SJCRH30 (cell line): ENCODE measurements at places on chromosomes 7 and 10. TPM values are rescaled to one million over a fixed set of nuclear protein-coding genes. Genes with fewer than 3 reads are reported as not detected.

DNA sequence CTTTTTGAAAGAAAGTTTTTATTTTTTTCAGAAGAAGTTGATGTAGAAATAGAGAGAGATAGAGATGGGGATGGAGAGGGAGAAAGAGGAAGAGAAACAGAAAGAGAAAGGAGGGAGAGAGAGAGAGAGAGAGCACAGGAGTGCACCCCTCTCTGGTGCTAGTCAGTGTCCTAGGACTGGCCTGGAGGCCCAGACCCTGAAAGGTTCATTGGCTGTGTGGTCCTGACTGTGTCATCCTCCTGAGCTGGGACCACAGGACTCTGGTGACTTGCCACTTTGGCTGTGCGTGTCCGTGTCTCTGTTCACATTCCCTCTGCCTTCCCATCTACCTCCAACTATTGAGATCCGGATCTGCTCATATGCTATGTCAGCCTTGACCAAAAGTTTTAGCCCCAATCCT, 62.1 kb upstream of the SHH start:
- DNase-seq = no peak

DNA sequence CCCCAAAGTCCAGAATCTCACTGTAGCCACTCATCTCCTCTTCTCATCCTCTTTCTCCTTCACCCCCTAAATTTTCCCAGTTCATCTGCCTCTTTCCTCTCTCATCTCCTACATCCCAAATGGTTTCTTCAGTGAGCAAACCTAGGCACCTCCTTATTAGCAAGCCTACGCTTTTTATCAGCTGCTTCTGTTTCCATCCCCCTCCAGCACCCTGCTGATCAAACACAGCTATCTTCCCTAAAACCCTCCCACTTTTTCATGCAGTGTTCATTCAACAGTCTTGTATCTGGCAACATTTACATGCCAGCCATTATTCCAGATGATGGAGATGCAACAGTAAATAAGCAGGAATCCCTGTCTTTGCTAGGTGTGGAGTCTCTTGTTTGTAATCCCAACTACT, 3.3 kb upstream of the ABRAXAS2 start:
- DNase-seq = no peak

DNA sequence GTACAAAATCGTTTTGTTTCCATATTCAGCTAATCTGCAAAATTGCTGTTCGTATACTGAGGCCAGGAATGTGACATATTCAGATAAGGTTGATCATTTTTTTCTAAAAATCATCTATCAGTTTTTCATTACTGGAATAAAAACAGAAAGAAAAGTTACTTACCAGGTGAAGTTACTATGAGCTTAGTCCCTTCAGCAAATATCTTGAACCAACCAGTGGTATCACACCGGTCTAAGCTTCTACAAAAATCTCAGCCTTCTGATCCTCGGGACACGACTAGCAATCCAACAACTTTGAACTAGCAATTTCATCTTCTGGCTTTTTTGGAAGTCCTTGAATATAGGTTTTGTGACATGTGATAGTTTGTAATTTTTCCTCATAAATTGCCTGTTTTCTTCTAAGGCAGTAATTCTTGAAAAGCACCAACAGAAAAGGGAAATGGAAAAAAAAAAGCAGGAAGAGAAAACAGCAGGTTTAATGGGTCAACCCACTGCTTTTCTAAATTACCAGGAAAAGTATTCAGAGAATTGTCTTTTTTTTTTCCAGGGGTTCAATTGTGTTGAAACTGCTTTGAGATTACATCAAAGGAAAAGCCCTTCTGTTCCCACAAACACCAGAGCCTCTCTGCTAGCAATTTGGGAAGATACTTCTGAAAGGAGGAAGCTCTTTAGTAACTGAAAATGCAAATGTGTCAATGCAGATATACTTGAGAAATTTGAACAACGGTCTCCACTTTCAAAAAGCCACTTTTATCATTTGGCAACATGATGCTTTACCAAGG, 2.9 kb upstream of the TARP start:
- DNase-seq = no peak

- DNase-seq = no peak
These were observed 224.1 kb downstream of the DOCK4 start for GRCh38 chr7:111982133-111982532.

DNA sequence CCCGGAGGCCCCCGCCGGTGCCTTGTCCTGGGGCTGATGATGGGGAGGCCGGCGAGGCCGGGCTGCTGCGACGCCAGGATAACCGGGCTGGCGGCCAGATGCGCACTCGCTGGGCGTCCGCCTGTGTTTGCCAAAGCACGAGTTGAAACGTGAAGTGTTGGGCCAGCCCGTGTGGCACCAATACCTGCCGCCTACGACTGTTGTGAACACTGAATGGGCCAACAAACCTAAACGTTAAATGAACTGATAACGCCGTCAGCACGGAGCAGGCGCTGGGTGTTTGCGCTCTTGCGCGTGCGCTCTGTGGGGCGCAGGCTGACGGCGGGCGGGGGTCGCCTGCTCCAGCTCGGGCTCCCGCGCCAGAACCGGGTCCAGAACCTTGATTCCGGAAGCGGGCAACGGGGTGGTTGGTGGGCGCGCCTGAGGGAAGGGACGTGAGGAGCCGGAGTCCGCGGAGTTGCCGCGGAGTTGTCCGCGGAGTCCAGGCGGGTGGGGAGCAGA, 658 bp downstream of the CYP2E1 start:
- no peak for DNase-seq

- no peak for DNase-seq
These were observed 151.8 kb downstream of the CHN2 start for GRCh38 chr7:29346231-29346978.

DNA sequence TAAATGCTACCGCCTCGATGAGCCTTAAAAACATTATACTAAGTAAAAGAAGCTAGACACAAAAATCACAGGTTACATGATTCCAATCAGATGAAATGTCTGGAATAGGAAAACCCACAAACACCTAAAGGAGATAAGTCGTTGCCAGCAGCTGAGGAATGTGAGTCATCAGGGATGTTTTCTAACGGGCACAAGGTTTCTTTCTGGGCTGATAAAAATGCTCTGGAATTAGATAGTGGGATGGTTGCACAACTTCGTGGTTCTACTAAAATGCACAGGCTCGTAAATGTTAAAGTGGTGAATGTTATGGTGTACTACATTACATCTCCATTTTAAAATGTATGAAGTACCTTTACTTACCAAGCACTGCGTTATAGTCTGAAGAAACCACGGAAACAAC, 9.7 kb downstream of the ABLIM1 start:
- DNase-seq = peak; percentile 45

- no peak for DNase-seq
These were observed 11.9 kb downstream of the ANKRD26 start for GRCh38 chr10:27088119-27089044.

GRCh38 chr10:59985639-59986038, 79.3 kb upstream of the CCDC6 start:
- DNase-seq = no peak

- DNase-seq = no peak
These were observed 5.9 kb upstream of the LRRC18 start for GRCh38 chr10:48945441-48946130.

GRCh38 chr10:5614155-5614721, 52.2 kb downstream of the ASB13 start:
- peak; percentile 77 for DNase-seq

GRCh38 chr10:82817676-82818422, 942.9 kb downstream of the NRG3 start:
- no peak for DNase-seq

DNA sequence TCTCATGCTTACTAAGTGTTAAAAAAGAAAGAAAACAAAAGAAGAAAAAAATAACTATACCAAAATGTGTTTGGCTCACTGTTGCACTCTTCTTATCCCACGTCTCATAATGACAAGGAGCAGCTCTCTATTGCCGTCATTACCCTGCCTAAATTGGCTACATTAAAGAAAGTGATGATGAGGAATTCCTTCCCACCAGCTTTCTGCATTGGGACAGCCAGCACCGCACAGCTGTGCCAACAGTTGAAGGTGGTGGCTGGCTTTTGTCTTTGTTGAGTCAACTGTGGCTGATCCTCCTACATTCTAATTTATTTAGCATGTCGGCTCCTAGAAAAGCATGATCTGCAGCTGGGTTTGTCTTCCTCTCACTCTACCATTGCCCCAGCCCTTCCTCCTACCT, 751.8 kb downstream of the KCNMA1 start:
- DNase-seq = no peak

- no peak for DNase-seq
These were observed 16.3 kb upstream of the THSD7A start for GRCh38 chr7:11848251-11848650.

GRCh38 chr7:107236862-107237261, 68.1 kb downstream of the HBP1 start:
- DNase-seq = no peak

- DNase-seq = no peak
These were observed 88.6 kb downstream of the VWDE start for GRCh38 chr7:12315049-12315448.

DNA sequence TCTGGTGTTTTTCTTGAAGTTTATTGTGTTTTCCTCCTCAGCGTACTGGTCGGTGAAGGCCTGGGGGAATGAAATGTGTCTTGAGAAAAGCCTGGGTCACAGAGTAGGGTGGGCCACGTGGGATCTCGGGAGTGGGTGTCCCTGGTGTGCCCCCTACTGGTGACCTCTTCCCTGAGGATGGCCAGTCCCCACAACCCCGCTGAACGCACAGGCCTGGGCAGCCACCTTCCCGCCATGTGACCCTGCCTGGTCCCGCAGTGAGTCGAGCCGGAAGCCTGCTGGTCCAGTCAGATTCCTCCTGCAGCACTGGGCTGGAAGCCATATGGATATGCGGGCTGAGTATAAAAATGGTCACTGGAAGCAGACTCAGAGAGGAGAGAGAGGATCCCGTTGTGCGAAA, 52.9 kb upstream of the GNA12 start:
- no peak for DNase-seq

DNA sequence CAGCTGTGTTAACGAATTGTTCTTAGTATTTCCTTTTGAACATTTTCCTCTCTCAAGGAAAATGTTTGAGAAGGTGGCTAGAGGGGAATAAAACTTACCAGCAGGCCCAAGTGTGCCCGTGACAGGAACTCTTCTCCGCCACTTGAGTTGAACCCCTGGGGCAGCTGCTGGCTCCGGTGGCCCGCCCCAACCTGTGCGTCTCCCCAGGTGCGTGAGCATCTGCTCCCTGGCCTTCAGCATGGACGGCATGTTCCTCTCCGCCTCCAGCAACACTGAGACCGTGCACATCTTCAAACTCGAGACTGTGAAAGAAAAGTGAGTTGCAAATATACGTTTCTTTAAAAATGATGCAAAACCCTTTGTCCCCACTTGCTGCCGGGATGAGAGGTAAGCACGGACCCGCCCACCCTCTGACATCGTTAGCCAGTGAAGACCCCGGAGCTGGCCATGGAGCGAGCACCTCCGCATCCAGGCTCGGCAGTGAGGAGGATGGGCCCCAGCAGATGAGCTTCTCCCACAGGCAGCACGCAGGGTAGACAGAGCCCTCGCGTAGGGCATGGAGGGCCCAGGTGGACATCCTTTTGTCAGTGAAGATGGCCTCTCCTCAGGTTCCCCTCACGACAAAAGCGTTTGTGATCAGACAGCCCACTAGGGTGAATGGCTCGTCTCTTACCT, 35.7 kb downstream of the WIPI2 start:
- no peak for DNase-seq

DNA sequence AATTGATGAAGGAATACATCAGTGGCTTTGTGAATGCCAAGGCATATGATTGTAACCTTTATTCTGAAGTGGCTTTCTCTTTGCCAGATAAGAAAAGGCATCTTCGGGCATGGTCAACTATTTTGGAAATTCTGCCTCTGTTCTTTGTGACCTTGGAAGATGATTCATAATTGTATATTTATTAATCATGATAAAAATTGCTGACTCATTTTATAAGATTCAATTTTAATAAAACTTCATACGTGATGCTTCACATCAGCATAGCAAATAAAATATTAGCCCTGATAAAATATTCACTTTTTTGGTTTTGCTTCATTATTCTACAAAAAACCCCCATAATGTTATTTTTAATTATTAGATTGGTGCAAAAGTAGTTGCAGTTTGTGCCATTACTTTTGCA, 200.5 kb downstream of the MACC1 start:
- no peak for DNase-seq

DNA sequence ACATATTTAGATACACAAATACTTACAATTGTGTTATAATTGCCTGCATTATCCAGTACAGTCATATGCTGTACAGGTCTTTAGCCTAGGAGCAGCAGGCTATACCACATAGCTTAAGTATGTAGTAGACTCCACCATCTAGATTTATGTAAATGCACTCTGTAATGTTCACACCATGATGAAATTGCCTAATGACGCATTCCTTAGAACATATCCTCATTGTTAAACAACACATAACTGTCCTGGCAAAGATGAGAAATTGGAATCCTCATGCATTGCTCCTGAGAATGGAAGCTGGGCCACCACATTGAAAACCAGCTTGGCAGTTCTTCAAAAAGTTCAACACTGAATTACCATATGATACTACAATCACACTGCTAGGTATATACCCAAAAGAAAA, 1002.8 kb upstream of the CELF2 start:
- no peak for DNase-seq

The NXPH1 gene
- not detected in 2 replicates for total RNA-seq

The KIFBP gene
- 18.0 and 21.9 TPM in 2 replicates for total RNA-seq

The SMKR1 gene
- total RNA-seq = not detected in 2 replicates

The ADIRF gene
- 0.34 and 0.68 TPM in 2 replicates for total RNA-seq

The TMEM236 gene
- total RNA-seq = not detected in 2 replicates

The HIP1 gene
- 48.6 and 49.6 TPM in 2 replicates for total RNA-seq

The VWA2 gene
- total RNA-seq = not detected in 2 replicates

The PAX2 gene
- total RNA-seq = 2.1 and 2.4 TPM in 2 replicates

The UBTD1 gene
- 13.9 and 14.3 TPM in 2 replicates for total RNA-seq

The NOS3 gene
- total RNA-seq = 0.05 and 0.20 TPM in 2 replicates

The SDK1 gene
- 3.4 and 6.0 TPM in 2 replicates for total RNA-seq

The LANCL2 gene
- 23.4 and 28.0 TPM in 2 replicates for total RNA-seq

The NODAL gene
- not detected in 2 replicates for total RNA-seq
